ENCODE measurements at places on chromosomes 5 and 9. TPM values are rescaled to one million over a fixed set of nuclear protein-coding genes. Genes with fewer than 3 reads are reported as not detected.

- no peak for DNase-seq
Measured at GRCh38 chr9:136403538-136403914, 3.6 kb upstream of the SNAPC4 start.

DNA sequence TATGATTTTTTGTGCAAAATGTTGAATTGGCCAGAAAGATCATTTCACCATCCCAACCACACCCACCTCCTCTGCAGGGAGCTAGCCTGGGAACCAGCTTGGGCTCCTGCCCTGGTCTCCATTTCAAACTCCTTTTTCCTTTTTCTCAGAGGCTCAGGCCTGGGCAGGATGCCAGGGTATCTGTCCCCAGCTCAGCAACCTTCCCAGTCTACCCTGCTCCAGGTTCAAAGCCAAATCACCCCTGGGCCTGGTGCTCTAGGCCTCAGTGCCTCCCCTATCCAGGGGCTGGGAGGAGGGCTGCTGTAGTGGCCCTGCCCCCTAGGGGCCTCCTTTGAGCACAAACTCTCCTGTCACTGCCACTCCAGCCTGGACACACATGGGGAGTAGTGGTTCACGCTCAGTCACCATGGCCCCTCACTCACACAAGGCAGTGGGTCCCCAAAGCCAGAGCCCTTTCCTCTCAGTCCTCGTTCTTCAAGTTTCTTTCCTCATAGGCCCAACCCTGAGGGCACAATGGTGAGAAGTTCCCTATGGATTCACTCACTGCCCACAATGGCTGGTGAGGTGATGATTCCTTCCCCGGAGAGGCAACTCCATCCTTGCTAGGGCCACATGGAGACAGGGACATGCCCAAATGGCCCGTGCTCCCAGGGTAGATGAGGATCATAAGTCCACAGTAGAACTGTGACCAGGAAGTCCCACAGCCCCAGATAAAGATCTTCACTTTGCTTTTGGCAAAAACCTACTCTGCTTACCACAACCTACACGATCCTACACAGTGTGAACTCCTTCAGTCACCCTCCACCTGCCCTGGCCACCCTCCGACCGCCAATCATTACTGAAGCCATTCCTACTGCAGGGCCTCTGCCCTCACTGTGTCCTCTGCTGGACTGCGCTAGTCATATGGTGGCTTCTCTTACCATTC lies 1.6 kb upstream of the ST6GALNAC4 start:
- DNase-seq = no peak

GRCh38 chr9:125432715-125433385 lies 171.2 kb downstream of the GAPVD1 start:
- no peak for DNase-seq

- no peak for DNase-seq
Measured at GRCh38 chr5:67880511-67880805, 335.1 kb upstream of the PIK3R1 start.

GRCh38 chr9:109904666-109905065 lies 124.7 kb downstream of the PALM2AKAP2 start:
- DNase-seq = no peak

- DNase-seq = no peak
Measured at GRCh38 chr5:181173420-181174342, 26.3 kb downstream of the OR2V2 start.

- DNase-seq = no peak
Measured at GRCh38 chr5:66722686-66723085, 126.5 kb downstream of the MAST4 start.

GRCh38 chr9:115135821-115136778 lies 18.1 kb upstream of the TNC start:
- DNase-seq = no peak

- DNase-seq = peak; percentile 81
Measured at GRCh38 chr9:99266255-99267023, 44.4 kb downstream of the SEC61B start.

GRCh38 chr5:97657239-97657638 lies 474.2 kb upstream of the RIOK2 start:
- DNase-seq = no peak

GRCh38 chr5:73417303-73418034 lies 31.1 kb downstream of the FOXD1 start:
- no peak for DNase-seq

- DNase-seq = no peak
Measured at GRCh38 chr9:17490110-17490509, 88.8 kb upstream of the SH3GL2 start.

- DNase-seq = peak; percentile 95
Measured at GRCh38 chr9:98248737-98249474, 6.5 kb downstream of the TBC1D2 start.

- DNase-seq = no peak
Measured at GRCh38 chr9:33517373-33517772, 6.7 kb upstream of the ANKRD18B start.

DNA sequence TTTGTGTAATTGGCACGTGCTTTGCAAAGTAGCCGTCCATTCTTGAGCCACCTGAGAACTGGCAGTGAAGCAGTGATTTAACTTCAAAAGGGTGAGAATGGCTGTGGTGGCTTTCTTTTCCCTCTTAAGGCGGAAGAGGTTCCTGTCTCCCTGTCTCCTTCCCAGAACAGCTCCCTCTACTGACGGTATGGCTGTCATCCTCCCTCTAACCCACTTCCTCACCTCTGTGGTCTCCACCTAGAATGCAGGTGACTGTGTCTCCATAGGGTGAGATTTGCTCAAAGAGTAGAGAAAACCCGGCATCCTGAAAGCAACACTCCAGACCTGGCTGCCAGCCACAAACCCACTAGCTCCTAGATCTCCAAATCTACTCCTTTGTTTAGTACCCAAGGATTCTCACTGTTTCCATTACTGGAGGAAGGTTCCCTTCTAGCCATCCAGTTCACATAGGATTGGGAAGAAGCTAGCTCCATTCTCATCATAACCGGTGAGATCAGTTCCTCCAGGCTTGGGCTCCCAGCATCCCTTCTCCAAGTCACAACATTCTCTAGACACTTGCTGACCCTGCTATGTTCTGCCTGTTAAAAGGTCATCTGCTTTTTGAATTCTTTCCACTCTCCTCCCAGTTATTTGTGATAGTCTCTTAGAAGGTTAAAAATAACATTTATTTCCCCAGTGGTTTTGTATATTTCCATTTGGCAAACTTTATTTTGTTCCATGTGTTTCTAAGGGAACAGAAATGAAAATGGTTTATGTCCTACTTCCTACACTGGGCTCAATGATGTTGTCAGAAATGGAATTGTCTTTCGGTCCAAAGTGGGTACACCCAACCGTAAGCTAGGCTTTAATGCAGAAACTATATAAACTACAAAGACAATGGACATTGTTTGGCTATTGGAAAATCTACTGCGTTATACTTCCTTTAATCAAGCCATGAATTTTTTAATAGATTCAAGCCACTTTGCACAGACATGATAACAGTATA lies 269.4 kb downstream of the CWC27 start:
- no peak for DNase-seq

GRCh38 chr5:38673671-38674071 lies 117.2 kb upstream of the LIFR start:
- DNase-seq = no peak

GRCh38 chr9:137611623-137612609 lies 6.4 kb downstream of the ARRDC1 start:
- peak; percentile 74 for DNase-seq

DNA sequence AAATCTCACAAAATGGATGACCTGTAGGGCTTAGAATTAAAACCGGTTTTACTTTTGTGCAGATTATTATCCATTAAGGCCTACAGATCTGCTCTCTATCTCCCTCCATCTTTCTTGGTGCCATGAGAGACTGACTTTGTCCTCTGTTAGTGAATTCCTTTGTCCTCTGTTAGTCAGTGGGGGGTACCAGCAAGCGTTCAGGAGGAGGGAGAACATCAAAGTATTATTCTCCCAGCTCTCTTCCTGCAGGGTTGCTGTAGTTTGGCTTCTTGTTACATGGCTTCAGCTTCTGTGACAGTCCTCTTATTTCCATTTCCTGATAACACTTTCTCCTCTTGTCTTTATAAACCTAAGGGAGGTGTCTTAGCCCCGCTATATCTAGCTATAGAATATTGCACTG lies 850.5 kb upstream of the SEMA6A start:
- DNase-seq = no peak

DNA sequence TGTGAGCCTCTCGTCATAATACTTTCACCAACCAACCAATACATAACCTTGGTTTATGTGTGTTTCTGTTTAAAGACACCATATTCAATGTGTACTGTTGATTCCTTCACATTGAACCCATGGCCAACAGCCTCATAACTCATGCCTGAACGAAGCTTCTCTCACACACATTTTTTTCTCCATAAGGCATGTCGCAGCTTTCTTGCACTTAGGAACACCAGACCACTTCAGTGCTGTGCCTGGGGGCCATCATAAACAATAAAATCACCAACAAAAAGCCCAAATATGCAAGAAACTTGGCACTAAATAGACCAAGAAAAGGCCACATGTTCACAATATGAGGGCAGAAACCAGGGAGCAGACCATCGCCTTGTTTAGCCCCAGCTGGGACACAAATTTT lies 192.2 kb downstream of the ROR2 start:
- DNase-seq = no peak

- DNase-seq = no peak
Measured at GRCh38 chr5:130555429-130555828, 609.6 kb downstream of the HINT1 start.

DNA sequence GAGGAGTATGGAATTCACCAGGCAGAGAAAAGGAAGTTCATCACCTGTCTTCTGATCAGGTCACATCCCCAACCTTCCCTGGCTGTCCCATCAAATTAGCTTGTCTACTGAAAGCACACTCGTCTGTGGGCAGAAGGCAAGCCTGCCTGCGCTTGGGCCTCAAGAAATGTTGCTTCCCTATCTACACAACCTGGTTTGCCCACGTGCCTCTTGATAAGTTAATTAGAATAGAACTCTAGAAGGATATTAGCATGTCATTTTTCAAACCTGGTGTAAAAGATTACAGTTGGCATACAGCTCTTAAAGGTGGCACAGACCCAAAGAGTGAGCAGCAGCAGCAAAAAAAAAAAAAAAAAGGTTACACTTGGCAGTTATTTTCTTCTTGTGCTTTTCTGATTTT lies 5.1 kb downstream of the TTC23L start:
- DNase-seq = no peak

GRCh38 chr5:138677782-138678181 lies 75.4 kb upstream of the CTNNA1 start:
- no peak for DNase-seq

- no peak for DNase-seq
Measured at GRCh38 chr9:96004379-96004778, 128.9 kb downstream of the ERCC6L2 start.

The DPM2 gene
- 27.1 TPM for total RNA-seq

The C9orf50 gene
- not detected for total RNA-seq

The TRMT10B gene
- 18.9 TPM for total RNA-seq

The PCDHGA11 gene
- 5.9 TPM for total RNA-seq

The FOXD4 gene
- total RNA-seq = 0.30 TPM

The TUBB4B gene
- 274 TPM for total RNA-seq

The C6 gene
- total RNA-seq = 8.8 TPM

The C9 gene
- total RNA-seq = not detected
